ENCODE measurements at places on chromosomes 5 and 9. TPM values are rescaled to one million over a fixed set of nuclear protein-coding genes. Genes with fewer than 3 reads are reported as not detected.

GRCh38 chr9:114203410-114204140, 48.2 kb downstream of the COL27A1 start:
- H3K4me3 ChIP-seq: no peak overlapping the region
- no peaks in the 10 kb centered on the region for H3K27me3 ChIP-seq
- no peak overlapping the region for H3K27ac ChIP-seq
- no peak for DNase-seq

DNA sequence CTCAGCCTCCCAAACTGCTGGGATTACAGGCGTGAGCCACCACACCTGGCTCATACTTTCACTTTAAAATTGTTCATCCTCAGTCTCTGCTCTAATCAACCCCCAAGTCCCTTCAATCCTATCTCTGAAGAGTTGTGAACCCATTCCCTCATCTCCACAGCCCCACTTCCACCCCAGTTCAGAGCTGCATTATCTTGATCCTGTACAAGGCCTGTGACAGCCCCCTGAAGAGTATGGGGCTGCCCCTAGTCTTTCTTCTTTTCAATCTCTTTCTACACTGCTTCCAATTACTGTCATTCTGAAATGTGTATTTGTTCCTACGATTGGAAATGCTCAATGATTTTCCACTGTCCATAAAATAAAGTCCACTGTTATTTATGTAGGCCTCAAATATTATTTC, 588.3 kb downstream of the RAB3C start:
- H3K4me3 ChIP-seq: no peak overlapping the region
- peaks cover 7% of the 10 kb centered on the region for H3K4me1 ChIP-seq
- no peaks in the 10 kb centered on the region for H3K27me3 ChIP-seq
- no peak overlapping the region for H3K27ac ChIP-seq
- no peaks in the 10 kb centered on the region for H3K36me3 ChIP-seq

- no peaks in the 10 kb centered on the region for H3K27me3 ChIP-seq
- peak; percentile 13 for DNase-seq
- H3K36me3 ChIP-seq: no peaks in the 10 kb centered on the region
- H3K4me3 ChIP-seq: no peak overlapping the region
- H3K27ac ChIP-seq: no peak overlapping the region
Measured at GRCh38 chr5:93777620-93778019, 36.2 kb upstream of the POU5F2 start.

- H3K4me1 ChIP-seq: peaks cover 7% of the 10 kb centered on the region
- H3K36me3 ChIP-seq: no peaks in the 10 kb centered on the region
- H3K27ac ChIP-seq: no peak overlapping the region
Measured at GRCh38 chr5:132472431-132472830, 18.1 kb downstream of the IRF1 start.

DNA sequence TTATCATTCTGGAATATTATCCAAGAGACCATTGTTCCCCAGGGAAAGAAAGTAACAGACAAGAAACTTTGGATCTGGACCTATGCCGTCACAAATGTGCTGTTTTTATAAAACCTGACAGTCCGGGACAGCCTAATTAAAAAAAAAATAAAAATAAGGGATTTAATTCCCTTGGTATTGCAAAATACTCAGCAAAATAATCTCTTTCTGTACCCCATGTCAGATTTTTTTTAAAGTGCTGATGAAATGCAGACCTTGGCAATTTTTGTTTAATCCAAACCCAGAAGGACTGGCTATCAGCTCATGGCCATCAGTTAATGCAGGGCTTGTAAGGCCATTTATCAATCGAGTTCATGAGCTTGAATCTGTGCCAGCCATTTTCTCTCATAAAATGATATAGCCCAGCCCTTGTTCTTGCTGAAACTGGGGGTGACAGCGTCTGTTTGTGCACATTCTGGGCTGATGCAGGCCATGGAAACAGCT, 162.7 kb upstream of the S1PR3 start:
- no peak overlapping the region for H3K4me3 ChIP-seq
- no peak overlapping the region for H3K27ac ChIP-seq
- H3K36me3 ChIP-seq: no peaks in the 10 kb centered on the region

Gene RNF183
- 0.42 TPM for polyA plus RNA-seq

GRCh38 chr9:71819115-71819739, 50.9 kb upstream of the CEMIP2 start:
- H3K4me1 ChIP-seq: peaks cover 23% of the 10 kb centered on the region
- DNase-seq: peak; percentile 59
- H3K27me3 ChIP-seq: no peaks in the 10 kb centered on the region
- no peaks in the 10 kb centered on the region for H3K36me3 ChIP-seq

GRCh38 chr5:81779125-81779915, 28.4 kb upstream of the SSBP2 start:
- no peaks in the 10 kb centered on the region for H3K36me3 ChIP-seq
- H3K27me3 ChIP-seq: no peaks in the 10 kb centered on the region
- DNase-seq: no peak
- H3K4me1 ChIP-seq: peaks cover 9% of the 10 kb centered on the region
- no peak overlapping the region for H3K27ac ChIP-seq

DNA sequence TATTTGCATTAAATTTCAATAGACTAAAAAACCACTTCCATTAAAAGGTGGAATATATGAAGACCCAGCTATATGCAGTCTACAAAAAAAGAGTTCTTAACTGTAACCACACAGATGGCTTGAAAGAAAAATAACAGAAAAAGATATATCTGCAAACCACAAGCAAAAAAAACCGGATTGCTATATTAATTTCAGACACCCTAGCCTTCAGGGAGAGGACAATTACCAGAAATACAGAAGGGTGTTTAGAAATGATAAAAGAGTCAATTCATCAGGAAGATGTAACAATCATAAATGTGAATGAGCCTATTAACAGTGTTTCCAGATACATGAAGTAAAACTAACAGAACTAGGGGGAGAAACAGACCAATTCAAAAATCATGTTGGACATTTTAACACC, 56.9 kb upstream of the SMIM23 start:
- no peak overlapping the region for H3K4me3 ChIP-seq
- no peaks in the 10 kb centered on the region for H3K27me3 ChIP-seq
- no peak overlapping the region for H3K27ac ChIP-seq
- H3K4me1 ChIP-seq: peaks cover 5% of the 10 kb centered on the region
- no peak for DNase-seq

Gene ACSL6
- polyA plus RNA-seq: 0.76 TPM

Gene EIF4E1B
- polyA plus RNA-seq: not detected

GRCh38 chr5:173451651-173452050, 123.4 kb upstream of the STC2 start:
- DNase-seq: no peak
- no peaks in the 10 kb centered on the region for H3K4me1 ChIP-seq
- no peaks in the 10 kb centered on the region for H3K36me3 ChIP-seq
- H3K4me3 ChIP-seq: no peak overlapping the region
- no peak overlapping the region for H3K27ac ChIP-seq

DNA sequence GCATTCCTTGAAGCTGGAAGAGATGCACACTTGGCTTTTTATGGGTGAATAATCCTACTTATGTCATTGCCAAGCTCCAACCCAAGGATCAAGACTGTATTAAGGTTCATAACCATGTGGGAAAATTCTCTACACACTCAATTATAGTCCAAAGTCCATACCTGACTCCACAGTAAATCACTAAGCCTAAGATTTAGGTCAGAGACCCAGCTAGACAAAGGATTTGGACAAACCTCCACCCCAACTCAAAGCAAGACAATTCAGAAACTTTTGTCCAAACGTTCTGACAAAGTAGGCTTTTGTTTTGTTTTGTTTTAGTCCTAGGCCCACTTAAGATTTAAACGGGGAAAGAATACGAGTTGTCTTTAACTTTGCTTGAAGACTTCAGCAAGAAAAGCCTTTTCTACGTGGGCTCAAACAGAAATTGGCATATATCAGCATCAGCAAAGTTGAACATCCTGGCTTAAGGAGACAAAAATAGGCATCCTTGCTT, 1.7 kb downstream of the MEGF9 start:
- DNase-seq: no peak
- no peaks in the 10 kb centered on the region for H3K36me3 ChIP-seq
- peaks cover 10% of the 10 kb centered on the region for H3K4me1 ChIP-seq
- peaks cover 29% of the 10 kb centered on the region for H3K27me3 ChIP-seq

GRCh38 chr9:134571946-134572917, 69.4 kb upstream of the COL5A1 start:
- no peak overlapping the region for H3K4me3 ChIP-seq
- no peak overlapping the region for H3K27ac ChIP-seq
- no peaks in the 10 kb centered on the region for H3K36me3 ChIP-seq
- H3K27me3 ChIP-seq: no peaks in the 10 kb centered on the region
- no peaks in the 10 kb centered on the region for H3K4me1 ChIP-seq
- DNase-seq: no peak
